Fibroblast of skin of left quadriceps (primary cell): ENCODE measurements at places on chromosomes 5 and 9.

DNA sequence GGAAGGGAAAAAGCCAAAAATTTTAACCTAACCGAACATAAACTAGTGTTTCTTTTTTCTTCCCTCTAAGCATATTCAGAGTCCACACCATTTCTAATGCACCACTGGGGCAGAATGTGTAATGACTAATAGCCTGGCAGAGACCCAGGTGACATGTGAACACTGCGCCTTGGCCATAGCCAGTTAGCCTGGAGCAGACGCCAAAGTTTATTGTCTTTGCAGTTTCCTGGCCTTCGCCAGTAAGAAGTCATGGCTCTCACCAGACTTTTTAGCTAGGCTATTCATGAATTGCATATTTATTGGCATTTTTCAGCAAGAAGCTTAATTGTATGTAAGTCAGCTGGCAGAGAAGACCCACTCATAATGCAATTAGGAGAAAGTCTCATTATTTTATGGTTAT lies 182.8 kb upstream of the SLC27A6 start:
- DNase-seq, result peak; percentile 40

GRCh38 chr5:74054139-74054538 lies 428.1 kb downstream of the ARHGEF28 start:
- no peak for DNase-seq

GRCh38 chr5:87069974-87070608 lies 197.6 kb upstream of the RASA1 start:
- peak; percentile 40 for DNase-seq

- DNase-seq, result no peak
Measured at GRCh38 chr5:8156706-8157105, 287.8 kb downstream of the MTRR start.

DNA sequence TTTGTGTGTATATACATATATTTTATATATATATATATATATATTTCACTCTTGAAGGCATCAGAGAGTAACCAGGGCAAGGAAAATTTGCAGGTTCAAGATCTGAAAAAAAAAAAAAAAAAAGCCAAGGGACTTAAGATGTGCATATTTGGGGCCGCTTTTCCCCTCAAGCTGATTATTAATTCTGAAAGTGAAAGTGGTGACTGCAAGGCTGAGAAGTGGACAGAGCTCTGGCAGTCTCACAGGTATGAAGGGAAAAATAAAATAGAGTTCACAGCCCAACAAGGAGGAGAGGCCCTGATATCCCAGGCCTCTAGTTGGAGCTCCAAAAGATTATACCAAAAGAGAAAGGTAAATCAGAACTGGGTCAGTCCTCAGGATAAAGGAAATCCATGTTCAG lies 234.4 kb upstream of the GAS1 start:
- DNase-seq, result no peak

- DNase-seq, result no peak
Measured at GRCh38 chr5:126871441-126871840, 94.5 kb downstream of the LMNB1 start.
